Urinary bladder (tissue), 4 donors: ENCODE measurements at places on chromosomes 13 and 19.

DNA sequence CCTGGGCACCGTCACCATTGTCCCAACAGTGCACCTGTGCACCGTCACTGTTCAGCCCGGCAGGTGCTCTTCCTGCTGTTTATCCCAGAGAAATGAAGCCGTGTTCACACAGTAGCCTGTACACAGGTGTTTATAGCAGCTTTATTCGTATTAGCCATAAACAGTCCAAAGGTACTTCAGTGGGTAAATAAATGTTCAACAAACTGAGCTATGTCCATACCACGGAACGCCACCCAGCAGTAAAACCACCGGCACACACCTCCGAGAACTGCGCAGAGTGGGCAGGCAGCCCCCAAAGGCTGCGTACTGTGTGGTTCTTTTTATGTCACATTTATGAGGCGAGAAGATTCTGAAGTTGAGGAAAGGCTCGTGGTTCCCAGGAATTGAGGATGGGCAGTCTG, 44.9 kb upstream of the DCUN1D2 start:
- DNase-seq = no peak

DNA sequence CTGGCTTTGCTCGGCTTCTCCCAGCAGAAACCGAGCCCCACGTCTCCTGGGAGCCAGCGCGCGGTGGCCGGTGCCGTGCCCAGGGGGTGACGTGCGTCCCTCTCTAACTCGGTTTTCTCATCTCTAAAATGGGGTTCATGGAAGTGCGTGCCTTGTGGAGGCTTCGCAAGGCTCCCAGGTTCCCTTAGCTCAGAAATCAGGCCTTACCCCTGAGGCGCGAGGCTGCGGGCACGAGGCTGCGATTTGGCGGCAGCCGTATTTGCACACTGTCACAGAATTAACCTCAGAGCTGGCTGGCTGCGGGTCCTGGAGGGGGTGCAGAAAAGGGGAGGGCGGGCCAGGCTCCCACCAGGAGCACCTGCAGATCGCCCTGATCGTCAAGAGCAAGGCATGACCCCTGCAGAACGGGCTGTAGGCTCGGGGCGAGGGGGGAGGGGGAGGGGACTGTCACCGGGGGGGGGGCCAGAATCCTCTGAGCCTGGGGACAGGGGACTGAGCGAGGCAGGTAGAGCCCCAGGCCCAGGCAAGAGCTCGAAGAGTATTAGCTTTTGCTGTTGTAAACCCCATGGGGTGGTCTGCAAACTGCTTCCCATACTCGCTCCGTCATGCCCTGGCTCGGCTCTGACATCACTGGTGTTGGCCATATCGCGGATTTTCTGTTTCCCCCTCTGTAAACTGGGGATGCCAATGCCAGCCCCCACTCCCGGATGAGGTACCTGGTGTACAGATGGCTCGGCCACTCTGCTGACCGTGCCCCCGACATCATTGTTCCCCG, 62.2 kb downstream of the CCNE1 start:
- DNase-seq = no peak

DNA sequence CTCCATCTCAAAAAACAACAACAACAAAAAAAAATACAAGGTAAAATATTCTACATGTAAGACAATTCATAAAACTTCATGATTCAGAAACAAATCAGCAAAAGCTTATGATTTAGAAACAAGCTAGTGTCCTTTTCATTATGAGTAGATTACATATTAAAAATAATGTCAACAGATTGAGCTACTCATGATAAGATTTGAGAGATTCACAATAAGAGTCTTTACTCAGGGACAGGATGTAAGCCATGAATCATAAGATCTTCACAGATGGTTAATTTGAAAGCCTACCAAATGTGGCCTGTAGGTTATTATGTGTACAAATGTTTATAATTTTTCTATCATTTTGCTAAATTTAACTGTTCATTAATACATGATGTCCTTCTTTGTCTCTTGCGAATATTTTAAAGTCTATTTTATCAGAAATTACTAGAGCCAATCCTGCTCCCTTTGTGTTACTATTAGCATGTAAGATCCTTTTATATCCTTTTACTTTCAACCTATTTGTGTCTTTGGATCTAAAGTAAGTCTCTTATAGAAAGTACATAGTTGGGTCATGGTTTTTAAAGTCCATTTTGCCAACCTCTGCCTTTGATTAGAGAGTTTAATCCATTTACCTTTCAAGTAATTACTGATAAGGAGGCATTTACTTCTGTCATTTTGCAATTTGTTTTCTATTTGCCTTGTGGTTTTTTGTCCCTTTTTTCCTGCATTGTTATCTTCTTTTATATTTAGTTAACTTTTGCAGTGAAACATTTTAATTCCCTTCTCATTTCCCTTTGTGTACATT, 68.3 kb upstream of the RXFP2 start:
- DNase-seq = no peak

DNA sequence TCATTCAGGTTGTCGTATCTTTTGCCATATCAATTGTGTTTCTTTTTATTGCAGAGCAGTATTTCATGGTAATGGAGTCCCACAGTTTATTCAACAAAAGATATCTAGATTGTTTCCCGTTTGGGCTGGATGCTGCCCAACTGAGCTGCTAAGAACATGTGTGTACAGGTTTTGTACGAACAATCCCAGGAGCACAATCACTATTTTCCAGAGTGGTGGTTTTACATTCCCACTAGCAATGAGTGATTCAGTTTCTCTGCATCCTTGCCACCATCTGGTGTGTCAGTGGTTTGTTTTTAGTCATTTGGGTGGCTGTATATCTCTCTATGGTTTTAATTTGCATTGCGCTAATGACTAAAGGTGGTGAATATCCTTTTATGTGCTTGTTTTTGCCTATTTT, 52.7 kb upstream of the ZDHHC20 start:
- DNase-seq = no peak

DNA sequence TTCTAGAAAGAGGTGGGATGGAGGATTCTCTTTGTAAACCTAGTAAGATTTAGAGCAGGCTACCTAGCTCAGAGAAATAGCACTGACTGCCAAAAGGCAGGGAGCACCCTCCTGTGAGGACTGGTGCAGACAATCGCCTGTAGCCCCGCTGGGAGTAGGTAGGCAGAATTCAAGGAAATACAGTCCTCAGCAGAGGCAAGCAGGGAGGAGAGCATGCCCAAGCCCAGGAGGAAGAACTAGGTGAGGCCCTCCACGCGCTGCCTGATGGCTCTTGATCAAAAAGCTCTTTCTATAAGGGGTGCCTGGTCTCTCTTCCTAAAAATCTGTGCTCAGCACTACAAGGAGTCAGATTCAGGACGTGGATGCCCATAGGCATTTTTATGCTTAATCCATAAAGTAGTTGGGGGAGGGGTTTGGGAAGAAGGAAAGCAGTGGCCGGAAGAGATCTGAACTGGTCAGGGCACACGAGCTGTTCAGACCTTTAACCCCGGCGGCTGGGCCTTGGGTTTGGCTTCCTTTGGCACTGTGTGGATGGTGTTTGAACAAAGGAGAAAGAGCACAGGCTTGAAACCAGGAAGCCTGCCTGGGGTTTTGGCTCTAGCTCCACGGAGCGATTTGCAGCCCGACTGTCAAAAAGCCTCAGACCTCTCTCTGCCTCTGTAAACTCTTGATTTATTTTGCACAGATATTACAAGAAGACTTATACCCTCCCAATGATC, 320.6 kb downstream of the FOXO1 start:
- DNase-seq = no peak

DNA sequence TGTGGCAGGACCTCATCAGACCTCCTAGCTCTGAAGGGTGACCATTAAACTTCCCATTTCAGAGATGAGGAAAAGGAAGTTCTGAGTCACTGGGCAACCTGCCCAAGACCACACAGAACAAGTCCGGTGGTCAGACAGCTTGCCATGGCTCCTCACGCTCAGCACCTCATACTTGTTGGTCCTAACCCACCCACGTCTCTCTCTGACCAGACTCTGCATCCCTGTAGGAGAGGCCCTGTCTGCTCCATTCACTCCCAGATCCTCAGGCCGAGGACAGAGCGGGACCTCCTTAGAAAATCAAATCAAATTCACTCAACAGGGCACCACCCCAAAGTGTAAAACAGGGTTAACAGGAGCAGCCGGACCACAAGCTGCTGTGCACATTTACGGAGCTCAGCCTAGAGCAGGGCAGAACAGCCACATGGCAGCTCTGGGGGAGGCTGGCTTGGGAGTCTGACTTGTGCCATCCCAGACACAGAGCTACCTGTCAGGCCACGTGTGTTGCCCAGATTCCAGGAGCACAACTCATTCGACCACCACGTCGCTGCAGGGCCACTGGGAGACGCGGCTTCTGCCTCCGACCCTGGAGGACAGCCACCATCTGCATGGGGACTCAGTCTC, 1.7 kb downstream of the MIER2 start:
- DNase-seq = no peak

GRCh38 chr19:1657746-1658145, 5.3 kb upstream of the TCF3 start:
- DNase-seq = no peak

GRCh38 chr19:5926641-5927440, 12.8 kb downstream of the CAPS start:
- DNase-seq = no peak

DNA sequence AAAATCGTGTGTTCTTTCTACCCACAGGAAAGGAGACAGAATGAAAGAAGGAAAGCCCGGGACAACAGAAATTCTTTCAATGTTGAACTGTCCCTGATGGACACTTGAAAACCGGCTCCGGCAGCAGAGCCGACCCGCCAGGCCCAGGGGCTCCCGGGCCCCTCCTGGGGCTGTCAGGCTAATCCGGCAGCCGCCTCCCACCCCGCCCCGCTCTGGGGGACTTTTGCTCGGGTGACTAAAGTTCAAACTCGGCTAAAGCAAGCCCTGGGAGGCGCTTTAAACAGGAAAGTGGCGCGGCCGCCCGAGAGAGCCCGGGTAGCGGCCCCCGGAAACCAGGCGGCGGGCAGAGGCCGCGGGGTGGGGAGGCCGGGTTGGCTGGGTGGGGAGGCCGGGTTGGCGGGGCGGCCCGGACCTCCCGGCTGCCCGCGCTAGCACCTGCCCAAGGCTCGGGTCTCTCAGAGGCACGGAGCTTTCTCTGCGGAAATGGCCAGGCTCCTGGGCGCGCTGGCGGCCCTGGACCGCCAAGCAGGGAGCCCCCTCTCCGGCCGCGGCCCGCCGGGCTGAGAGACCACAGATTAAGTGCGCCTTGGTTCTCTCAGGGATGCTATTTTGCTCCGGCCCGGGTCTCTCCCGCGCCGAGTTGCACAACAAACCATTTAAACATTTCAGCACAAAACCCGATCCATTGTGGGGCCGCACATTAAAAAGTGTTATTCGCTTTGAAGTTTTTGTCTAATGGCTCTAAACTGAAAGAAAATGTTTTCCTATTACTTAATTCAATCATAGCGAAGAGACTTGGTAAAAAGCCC, 2.6 kb upstream of the GSX1 start:
- DNase-seq = no peak

GRCh38 chr19:17333611-17334413, 843 bp downstream of the ANO8 start:
- DNase-seq = no peak

DNA sequence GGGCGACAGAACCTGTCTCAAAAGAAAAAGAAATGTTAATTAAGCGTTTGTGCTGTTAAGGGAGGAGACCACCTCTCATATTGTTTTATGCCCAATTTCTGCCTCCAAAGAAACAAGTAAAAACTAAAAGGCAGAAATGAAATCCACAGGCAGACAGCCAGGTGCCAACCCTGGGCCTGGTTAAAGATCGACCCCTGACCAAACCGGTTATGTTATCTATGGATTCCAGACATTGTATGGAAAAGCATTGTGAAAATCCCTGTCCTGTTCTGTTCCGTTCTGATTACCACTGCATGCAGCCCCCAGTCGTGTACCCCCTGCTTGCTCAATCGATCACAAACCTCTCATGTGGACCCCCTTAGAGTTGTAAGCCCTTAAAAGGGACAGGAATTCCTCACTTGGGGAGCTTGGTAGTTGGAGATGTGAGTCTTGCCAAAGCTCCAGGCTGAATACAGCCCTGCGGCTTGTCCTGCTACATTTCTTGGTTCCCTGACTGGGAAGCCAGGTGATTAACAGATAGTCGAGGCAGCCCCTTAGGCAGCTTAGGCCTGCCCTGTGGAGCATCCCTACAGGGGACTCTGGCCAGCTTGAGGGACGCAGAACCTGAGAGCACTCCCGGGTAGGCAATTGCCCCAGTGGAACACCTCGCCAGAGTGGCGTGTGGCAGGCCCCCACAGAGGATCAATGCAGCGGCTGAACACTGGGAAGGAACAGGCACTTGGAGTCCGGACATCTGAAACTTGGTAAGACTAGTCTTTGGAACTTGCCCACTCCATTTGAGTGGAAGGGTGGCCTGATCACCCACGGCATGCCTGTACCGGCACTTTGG, 748 bp upstream of the ZNF552 start:
- DNase-seq = no peak

GRCh38 chr13:23680845-23681669, 110.8 kb downstream of the TNFRSF19 start:
- DNase-seq = no peak

GRCh38 chr13:97261254-97262005, 39.3 kb downstream of the MBNL2 start:
- DNase-seq = no peak

DNA sequence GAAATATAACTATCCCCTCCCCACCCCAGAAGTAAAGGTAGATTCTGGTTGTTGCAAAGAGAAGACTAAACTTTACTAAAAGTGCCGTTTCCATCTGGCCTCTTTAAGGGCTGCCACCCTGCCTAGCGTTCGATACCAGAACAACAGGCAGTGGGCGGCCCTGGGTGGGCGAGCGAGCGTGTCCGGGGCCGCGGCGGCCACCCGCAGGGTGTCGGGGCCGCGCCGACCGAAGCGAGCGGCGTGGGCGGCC, 2.6 kb downstream of the FGF9 start:
- no peak for DNase-seq

- no peak for DNase-seq
Observed at GRCh38 chr13:73065665-73066340, 7.0 kb downstream of the KLF5 start.

GRCh38 chr13:98033277-98034247, 80.1 kb downstream of the IPO5 start:
- DNase-seq = peak; percentile 23

DNA sequence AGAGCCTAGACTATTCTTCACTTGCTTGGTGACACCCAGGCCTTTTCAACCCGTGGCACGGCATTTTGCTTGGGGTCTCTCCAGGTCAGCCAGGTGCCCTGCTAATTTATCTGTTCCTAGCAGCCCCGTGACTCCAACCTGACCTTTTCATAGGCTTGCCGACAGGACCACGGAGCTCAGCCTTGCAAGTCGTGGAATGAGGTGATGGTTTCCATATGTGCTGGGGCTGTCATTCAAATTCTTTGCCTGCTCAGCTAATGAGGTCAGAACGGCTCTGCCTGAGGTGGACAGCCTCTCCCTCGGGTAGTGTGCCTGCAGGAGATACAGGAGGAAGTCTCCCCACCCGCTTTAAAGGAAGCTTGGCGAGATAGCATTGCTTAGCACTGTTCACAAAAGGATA, 61.0 kb downstream of the SHISA2 start:
- DNase-seq = no peak

- DNase-seq = no peak
Observed at GRCh38 chr13:41660411-41660810, 203.1 kb downstream of the RGCC start.
